Stimulated activated CD4-positive, alpha-beta T cell treated with anti-CD3 and anti-CD28 coated beads, Interleukin-2, amount 100 ng/mL, for 24 hours (primary cell): ENCODE measurements at places on chromosomes 6 and 20.

DNA sequence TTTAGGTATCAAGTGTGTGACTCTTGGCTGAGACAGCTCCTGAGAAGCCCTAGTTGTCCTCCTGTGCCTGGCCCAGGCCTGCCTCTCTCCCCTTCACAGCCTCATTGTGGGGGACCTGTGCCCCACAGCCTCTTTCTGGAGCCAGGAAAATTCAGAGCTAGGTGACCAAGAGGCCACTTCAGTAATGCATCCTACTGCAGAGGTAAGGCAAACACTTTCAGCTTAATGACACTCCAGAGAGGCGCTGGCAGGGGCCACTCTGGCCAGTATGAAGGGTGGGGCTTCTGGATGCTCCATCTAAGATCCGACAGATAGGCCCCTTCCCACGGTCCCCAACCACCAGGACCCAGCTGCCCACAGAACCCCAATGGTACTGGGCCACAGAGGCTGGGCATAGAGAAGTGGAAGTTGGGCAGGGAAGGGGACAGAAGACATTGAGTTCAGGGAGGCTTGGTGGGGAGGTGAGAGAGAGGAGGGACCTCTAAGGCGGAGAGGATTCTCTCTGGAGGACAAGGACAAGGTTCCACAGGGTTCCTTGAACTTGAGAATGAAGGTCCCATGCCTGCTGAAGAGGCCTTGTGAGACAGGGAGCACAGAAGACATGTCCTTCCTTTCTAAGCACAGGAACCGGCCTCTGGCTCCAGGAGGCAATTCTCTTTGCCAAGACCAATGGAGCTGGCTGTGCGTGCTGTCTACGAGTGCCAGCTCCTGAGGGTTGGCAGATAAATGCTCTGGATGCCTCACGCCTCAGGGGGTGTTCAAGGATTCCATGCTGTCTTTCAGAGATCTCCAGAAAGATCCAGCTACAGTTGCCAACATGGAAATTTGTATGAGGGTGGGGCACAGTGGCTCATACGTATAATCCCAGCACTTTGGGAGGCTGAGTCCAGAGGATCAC is 46.4 kb upstream of the TGM2 start:
- no peak for DNase-seq

DNA sequence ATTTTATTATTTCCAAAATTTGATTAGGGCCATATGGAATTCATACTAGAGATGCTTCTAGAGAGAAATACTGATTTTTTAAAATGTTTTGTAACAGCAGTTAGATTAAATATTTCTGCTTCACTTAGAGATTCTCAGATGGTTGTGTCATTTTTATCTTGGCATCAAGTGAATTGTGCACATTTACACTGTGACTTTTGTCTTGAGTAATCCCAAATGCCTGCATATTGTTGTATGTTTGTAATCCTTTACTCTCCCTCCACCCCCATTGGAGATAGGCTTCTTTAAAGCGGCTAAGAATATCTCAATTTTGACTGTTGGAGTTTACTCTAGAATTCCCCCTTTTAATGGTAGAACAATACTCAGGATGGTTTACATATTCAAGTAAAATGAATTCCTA is 19.0 kb downstream of the STX16 start:
- DNase-seq, result no peak

DNA sequence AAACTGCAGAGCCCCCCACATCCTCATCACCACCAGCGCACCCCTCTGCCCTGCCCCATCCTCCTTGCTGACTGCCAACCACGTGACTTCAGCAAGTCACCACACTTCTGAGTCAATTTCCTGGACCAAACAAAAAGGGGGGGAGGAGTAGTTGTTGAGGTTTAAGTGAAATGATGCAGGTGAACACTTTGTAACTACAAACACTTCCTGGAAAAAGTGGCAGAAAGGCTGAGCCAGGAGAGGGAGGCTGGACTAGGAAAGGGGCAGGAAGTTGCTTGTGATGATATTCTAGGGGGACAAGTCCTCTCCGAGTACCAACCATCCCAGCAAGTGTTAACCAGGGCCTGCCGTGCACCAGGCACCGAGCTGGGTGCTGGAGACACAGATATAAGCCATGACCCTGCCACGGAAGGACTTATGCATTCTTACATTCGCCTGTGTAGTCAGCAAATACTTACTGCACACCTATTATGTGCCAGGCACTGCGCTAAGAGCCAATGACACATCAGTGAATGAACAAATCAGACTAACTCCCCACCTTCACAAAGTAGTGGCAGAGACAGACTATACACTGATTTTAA is 67.3 kb downstream of the PREX1 start:
- peak; percentile 55 for DNase-seq

GRCh38 chr6:111215131-111215530 is 127.8 kb downstream of the SLC16A10 start:
- no peak for DNase-seq

- peak; percentile 77 for DNase-seq
Observed at GRCh38 chr6:44237021-44237812, 9.7 kb upstream of the HSP90AB1 start.

GRCh38 chr6:130337534-130337933 is 28.3 kb upstream of the TMEM200A start:
- DNase-seq, result no peak

DNA sequence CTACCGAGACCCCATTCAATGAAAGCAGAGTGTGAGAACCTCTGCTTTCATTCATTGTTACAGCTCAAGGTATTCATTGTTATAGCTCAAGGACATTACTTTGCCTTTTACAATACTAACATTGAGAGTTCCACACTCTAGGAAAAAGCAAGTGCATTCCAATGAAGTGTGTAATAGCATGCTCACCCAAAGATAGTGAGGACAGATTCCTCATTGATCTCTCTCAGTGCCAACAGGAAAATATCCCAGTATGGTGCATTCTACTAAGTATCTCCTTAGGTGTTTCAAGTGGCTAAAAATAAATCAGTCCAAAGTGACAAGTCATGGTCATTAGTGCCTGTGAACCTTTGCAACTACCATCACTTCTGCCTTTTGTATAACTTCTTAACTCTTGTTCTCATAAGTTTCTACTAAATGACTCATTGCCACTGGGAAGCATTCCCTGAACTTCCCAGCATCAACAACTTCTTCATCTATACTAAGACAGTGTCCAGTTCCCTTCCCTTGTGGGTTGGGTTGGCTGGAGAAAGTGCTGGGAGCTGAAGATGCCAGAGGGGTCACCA is 140.7 kb upstream of the STXBP5 start:
- DNase-seq, result no peak

DNA sequence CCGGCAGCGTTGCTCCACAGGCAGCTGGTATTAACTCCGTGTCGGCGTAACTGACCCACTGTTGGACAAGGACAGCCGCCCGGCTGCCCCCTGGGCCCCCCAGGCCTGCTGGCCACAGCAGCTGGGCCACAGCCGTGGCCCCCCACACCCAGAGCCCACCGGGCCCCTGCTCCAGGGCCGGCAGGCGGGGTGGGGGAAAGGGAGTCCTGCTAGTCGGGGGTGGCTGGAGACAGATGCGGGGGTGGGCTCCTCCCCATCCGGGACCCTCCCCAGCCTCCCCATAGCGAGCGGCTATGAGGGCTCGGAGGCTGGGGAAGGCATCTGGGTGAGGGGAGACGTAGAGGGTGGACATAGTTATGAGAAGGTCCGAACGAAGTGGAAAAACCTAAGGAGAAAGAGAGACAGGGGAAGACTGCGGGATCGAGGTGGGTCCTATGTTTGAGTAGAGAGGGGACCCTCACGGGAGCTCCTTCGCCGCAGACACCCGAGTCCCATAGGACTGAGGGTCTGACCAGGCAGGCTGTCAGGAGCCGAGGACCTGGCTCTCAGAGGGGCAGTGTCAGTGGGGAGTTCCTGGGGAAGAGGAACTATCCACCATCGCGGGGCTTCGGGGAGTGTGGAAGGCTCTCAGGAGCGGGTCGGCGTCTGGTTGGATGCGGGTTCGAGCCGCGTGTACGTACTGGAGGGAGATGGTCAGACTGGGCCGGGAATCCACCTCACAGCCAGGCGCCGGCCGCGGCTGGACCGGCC is 511 bp downstream of the VARS1 start:
- DNase-seq, result peak; percentile 27

GRCh38 chr6:151089978-151090377 is 149.8 kb upstream of the AKAP12 start:
- DNase-seq, result no peak

- DNase-seq, result no peak
Observed at GRCh38 chr6:18598551-18599264, 211.6 kb downstream of the RNF144B start.

DNA sequence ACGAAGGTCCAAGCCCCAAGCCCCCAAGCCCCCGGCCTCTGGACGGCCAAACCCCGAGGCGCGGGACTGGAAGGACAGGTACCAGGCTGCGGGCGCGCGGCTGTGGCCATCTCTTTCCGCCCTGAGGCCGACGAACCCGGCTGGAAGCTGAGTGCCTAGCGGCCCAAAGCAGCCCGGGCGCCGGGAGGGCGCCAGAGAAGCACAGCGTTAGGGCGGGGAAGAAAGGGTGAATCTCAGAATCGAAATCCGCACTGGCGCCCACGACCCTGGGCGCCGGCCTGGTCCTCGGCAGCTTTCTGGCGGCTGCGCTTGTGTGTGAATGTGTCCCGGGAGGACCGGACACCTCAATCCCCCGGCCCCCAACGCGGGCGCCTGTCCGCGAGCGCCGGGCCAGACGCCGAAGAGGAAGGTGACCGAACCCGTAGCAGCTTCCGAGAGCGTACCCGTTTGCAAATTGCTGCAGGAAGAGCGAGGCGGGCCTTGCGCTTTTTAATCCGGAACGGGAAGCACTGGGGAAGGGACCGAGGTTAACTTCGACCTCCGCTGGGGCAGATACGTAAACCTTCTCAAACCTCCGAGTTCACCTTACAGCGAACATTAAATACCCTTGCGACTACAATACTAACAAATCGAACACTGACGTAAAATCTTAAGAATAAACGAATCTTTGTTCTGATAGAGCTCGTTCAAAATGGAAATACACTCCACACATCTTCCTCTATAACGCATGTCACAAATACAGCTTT is 2.9 kb downstream of the NRN1 start:
- DNase-seq, result peak; percentile 46

DNA sequence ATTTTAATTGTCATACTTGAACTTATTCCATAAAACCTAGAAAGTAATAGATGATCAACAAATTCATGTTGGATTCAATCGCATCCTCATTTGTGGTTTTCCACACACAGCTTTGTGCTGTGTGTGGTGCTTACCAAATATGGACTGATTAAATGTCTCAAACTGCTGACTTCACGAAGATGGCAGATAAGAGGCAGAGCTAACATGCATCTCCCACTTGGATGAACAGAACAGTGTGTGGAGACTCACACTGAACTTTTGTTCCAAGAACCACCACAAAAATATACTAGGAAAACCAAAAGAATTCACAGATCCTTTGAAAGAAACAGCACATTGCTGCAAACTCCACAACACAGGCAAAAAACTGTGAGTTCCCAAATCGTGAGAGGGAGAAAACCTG is 603.7 kb downstream of the TENT5A start:
- no peak for DNase-seq

- DNase-seq, result no peak
Observed at GRCh38 chr6:158085261-158086053, 82.6 kb downstream of the SERAC1 start.

GRCh38 chr6:159467473-159468041 is 225.5 kb downstream of the SOD2 start:
- DNase-seq, result no peak

- no peak for DNase-seq
Observed at GRCh38 chr6:153096792-153097191, 34.3 kb downstream of the RGS17 start.

DNA sequence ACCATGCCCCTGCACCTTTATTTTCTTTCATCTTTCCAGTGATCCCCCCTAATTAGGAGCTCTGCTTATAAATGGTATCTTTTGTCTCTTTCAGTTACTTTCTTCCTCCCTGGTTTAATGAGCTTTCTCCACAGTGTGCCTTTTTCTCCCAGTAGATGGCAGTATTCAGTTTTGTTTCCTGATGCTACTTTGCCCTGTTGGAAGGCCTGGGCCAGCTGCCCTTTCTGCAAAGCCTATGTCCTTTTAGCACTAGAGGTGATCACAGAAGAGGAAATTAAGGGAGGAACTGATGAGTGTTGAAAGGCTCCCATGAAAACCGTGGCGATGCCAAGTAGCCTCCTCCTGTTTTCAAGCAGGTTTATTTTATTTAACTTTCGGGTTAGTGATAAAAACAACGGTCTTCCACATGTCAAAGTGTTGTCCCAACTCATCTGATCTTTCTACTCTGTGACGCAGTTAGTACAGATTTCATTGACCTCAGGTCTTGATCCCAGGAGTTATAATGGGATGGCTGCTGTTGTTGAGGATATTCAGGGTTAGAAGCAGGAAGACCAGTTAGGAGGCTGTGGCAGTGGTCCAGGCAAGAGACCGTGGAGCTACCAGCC is 184.2 kb upstream of the BMP2 start:
- no peak for DNase-seq

DNA sequence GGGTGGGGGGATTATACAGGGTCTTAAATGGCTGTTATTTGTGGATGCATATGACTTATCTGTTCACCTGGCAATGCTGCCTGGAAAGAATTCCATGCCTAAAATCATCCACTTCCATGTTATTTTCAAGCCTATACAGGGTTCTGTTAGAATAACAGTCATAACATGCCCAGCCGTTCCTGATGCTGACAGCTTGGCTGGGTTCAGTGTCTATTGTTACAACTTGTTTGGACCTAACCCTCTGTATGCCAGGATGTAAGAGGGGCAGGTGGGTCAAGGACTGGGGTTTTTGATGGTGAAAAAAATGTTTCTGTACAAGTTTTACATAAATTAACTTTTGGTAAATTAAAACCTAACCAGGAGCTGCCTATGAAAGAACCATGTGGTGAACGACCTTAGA is 79.8 kb downstream of the GINS1 start:
- no peak for DNase-seq

- DNase-seq, result no peak
Observed at GRCh38 chr20:21228511-21228910, 74.6 kb upstream of the XRN2 start.

- DNase-seq, result no peak
Observed at GRCh38 chr6:50966532-50966931, 147.9 kb downstream of the TFAP2B start.

- no peak for DNase-seq
Observed at GRCh38 chr6:63558278-63558677, 14.0 kb upstream of the LOC128125822 start.

GRCh38 chr6:3383525-3383924 is 73.3 kb downstream of the SLC22A23 start:
- no peak for DNase-seq

DNA sequence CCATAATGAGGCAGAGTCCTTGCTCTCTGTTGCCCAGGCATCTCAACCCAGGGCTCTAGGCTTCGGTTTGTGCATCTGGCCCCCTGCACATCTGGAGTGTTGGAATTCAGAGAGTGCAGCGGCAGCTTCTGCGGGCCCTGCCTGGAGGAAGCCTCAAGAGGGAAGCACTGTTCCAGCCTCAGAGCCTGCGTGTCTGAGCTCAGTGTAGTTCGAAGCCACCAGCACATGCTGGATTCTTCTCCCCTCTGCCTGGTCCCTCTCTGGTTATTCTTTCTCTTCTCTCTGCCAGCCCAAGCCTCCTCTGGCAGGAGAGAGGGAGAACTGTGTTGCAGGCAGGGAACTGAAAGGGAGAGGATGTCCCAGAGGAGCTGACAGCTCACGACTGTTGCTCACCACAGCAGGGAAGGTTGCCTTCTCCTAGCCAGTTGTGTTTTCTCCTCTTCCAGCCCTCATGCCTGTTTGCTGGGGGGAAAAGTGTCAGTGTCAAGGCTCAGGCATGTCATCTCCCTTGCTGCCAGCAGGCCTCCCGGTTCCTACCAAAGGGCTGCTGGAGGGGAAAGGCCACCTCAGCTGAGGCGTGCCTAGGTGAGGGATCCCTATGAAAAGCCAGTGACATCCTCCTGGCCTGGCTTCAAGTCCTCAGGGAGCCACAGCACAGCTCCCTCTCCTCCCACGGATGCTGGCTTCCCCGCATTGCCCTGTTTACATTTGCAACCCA is 126.0 kb upstream of the LRFN2 start:
- no peak for DNase-seq
